Aorta (tissue), 5 donors: ENCODE measurements at places on chromosomes 12 and 14. TPM values are rescaled to one million over a fixed set of nuclear protein-coding genes. Genes with fewer than 3 reads are reported as not detected.
A peak's percentile ranks its signal among the peaks of the same experiment; 100 is the strongest.

Gene TSPAN19
- total RNA-seq: not detected

Gene CLEC4C
- not detected for total RNA-seq

Gene LRRK2
- 23.3 TPM for total RNA-seq

Gene FANCM
- 5.5 TPM for total RNA-seq

Gene IFNG-AS1
- 0.42 TPM for total RNA-seq

Gene ZFHX2
- 1.5 TPM for total RNA-seq

Gene DCN
- 2,873 TPM for total RNA-seq

Gene RPS6KA5
- total RNA-seq: 10.0 TPM

Gene ETFRF1
- total RNA-seq: 25.3 TPM

Gene CLEC12A
- total RNA-seq: 3.6 TPM

Gene LYZ
- total RNA-seq: 38.7 TPM

- H3K4me3 ChIP-seq: no peak overlapping the region
- no peaks in the 10 kb centered on the region for H3K36me3 ChIP-seq
- no peaks in the 10 kb centered on the region for H3K4me1 ChIP-seq
- H3K27ac ChIP-seq: no peak overlapping the region
Measured at GRCh38 chr12:132904718-132905328, 17.4 kb upstream of the CHFR start.

DNA sequence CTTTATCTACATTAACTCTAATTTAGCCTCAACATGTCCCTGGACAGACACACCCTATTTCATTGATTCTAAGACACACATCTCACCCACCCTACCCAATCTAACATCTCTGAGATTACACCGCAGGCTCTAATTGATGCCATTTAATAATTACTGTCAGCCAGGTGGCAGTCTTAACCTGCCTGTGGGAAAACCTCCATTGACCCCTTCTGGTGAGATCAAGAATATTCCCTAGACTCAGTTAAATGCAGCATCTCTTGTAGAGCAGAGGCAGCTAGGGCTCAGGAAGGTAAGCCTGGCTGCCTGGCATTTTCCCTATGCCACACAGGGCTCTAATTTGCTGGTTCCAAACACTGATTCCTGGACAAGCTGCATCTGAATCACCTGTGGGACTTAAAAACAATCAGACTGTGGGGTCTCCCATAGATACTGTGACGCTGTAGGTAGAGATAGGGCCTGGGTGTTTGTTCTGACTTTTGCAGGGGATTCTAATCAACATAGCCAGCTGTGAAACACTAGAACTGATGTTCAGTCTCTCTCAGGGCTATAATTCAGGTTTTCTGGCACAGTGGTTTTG lies 14.3 kb downstream of the MCRS1 start:
- H3K27ac ChIP-seq: no peak overlapping the region
- H3K4me1 ChIP-seq: no peaks in the 10 kb centered on the region
- no peak overlapping the region for H3K4me3 ChIP-seq
- no peaks in the 10 kb centered on the region for H3K27me3 ChIP-seq
- DNase-seq: no peak

DNA sequence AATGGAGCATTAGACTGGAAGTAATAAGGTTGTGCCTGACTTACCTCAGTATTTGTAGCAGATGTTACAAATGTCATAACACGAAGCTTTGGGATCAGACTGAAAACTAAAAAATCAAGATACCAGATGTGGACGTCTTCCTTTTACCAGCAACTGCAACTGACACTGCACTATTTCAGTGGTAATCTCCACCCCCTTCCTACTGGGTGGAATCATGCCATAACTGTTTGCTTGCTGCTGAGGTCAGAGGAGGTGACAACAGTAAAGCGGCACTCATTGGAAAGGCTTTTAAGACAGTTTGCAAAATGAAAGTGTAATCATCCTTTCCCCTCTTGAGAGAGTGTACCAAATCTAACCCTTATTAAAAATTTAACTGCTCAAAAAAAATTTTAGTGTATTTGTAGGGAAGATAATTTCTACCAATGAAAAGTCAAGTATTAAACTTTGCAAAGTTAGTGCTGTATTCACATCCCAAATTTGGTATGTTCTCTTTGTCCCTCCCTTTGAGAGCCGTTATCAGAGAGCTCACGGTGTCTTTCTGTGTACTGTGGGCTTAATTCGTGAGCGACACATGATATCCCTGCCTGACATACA lies 420.7 kb downstream of the NPAS3 start:
- H3K27ac ChIP-seq: no peak overlapping the region
- H3K4me3 ChIP-seq: no peak overlapping the region
- no peak for DNase-seq
- H3K4me1 ChIP-seq: no peaks in the 10 kb centered on the region
- no peaks in the 10 kb centered on the region for H3K27me3 ChIP-seq
- no peaks in the 10 kb centered on the region for H3K36me3 ChIP-seq

DNA sequence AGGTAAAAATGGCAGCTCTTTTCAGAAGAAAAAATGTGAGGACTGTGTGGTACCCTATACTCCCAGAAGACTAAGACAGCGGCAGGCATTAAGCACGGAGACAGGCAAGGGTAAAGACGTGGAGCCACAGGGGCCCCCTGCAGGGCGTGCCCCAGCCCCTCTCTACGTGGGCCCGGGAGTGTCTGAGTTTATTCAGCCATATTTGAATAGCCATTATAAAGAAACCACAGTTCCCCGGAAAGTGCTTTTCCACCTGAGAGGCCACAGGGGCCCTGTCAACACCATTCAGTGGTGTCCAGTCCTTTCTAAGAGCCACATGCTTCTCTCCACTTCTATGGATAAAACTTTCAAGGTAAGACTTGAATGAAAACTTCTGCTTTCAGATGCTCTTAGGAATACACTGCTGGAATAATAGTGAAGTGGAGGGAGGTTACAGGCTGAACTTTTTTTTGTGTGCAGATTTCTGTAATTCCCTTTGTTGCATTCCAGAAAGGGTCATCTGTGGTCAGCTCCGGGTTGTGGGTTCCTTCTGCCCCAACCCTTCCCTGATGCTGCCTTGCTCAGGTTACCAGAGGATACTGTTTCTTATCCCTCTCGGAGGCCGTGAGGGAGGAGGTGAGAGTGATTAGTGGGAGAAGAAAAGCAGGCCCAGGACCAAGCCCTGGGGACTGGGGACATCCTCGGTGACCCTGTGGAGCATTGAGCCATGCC lies 58.4 kb downstream of the SLC25A47 start:
- no peaks in the 10 kb centered on the region for H3K4me1 ChIP-seq
- no peak overlapping the region for H3K4me3 ChIP-seq
- no peaks in the 10 kb centered on the region for H3K36me3 ChIP-seq
- H3K27ac ChIP-seq: no peak overlapping the region

- no peak overlapping the region for H3K27ac ChIP-seq
- no peak for DNase-seq
- H3K4me3 ChIP-seq: no peak overlapping the region
- no peaks in the 10 kb centered on the region for H3K27me3 ChIP-seq
- H3K36me3 ChIP-seq: peaks cover 9% of the 10 kb centered on the region
Measured at GRCh38 chr14:73173092-73173735, 36.9 kb downstream of the PSEN1 start.

GRCh38 chr14:37859177-37859576 lies 263.7 kb downstream of the TTC6 start:
- no peak overlapping the region for H3K27ac ChIP-seq
- H3K27me3 ChIP-seq: peaks cover 2% of the 10 kb centered on the region
- DNase-seq: no peak
- no peak overlapping the region for H3K4me3 ChIP-seq

DNA sequence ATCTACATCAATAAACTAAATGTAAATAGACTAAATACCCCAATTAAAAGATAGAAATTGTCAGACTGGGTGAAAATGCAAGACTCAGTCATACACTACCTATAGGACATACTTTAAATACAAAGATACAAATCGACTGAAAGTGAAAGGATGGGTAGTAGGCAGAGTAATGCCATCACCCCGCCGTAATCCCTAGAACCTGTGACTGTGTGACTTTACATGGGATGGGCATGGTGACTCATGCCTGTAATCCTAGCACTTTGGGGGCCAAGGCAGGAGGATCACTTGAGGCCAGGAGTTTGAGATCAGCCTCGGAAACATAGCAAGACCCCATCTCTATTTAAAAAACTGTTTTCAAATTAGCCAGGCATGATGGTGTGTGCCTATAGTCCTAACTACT lies 2.6 kb upstream of the EVL start:
- DNase-seq: no peak
- no peaks in the 10 kb centered on the region for H3K27me3 ChIP-seq

DNA sequence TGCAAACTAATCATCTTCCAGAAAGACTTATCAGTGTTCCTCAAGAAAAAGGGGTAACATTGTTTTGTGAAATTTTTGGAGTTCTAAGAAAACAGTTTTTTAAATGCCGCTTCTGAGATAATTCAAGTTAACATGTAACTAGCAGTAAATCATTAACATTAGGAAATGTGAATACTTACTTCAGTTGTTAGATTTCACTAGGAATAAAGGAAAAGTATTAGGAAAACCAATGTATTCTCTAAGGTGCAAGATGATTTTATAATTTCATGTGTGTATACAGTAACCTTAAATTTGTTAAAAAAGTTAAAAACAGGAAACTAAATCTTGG lies 36.8 kb downstream of the PAPOLA start:
- no peak for DNase-seq
- no peaks in the 10 kb centered on the region for H3K4me1 ChIP-seq
- no peak overlapping the region for H3K4me3 ChIP-seq
- H3K36me3 ChIP-seq: no peaks in the 10 kb centered on the region
- H3K27ac ChIP-seq: no peak overlapping the region

DNA sequence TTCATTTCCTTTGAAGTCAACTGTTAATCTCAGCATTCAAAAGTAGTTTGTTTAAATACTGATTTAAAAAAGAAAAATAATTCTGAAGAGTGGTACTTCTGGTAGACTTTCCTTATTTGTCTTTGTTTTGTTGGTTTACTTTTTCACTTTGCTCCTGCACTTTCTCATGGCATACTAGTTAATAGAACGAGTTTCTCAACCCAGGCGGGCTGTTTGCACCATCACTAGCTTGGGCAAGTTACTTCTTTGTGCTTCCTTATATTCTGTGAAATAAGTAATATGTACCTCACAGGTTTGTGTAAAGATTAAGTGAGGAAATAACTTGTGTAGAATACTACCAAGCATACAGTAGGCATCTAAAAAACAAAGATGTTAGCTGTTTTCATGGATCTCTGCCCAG lies 45.5 kb downstream of the SLC38A6 start:
- no peak overlapping the region for H3K27ac ChIP-seq
- H3K4me1 ChIP-seq: no peaks in the 10 kb centered on the region
- H3K27me3 ChIP-seq: no peaks in the 10 kb centered on the region
- no peak for DNase-seq
- H3K4me3 ChIP-seq: no peak overlapping the region

- H3K4me3 ChIP-seq: no peak overlapping the region
- no peaks in the 10 kb centered on the region for H3K27me3 ChIP-seq
- H3K4me1 ChIP-seq: no peaks in the 10 kb centered on the region
- H3K27ac ChIP-seq: no peak overlapping the region
Measured at GRCh38 chr14:50362764-50363713, 33.6 kb downstream of the CDKL1 start.

- H3K4me3 ChIP-seq: no peak overlapping the region
- peaks cover 8% of the 10 kb centered on the region for H3K4me1 ChIP-seq
- no peaks in the 10 kb centered on the region for H3K36me3 ChIP-seq
- DNase-seq: no peak
- H3K27ac ChIP-seq: no peak overlapping the region
Measured at GRCh38 chr12:108728820-108729611, 2.3 kb downstream of the CORO1C start.

- H3K4me3 ChIP-seq: no peak overlapping the region
- H3K27ac ChIP-seq: no peak overlapping the region
- DNase-seq: no peak
- H3K36me3 ChIP-seq: no peaks in the 10 kb centered on the region
- no peaks in the 10 kb centered on the region for H3K27me3 ChIP-seq
- no peaks in the 10 kb centered on the region for H3K4me1 ChIP-seq
Measured at GRCh38 chr14:23640524-23641141, 4.5 kb downstream of the DHRS2 start.

DNA sequence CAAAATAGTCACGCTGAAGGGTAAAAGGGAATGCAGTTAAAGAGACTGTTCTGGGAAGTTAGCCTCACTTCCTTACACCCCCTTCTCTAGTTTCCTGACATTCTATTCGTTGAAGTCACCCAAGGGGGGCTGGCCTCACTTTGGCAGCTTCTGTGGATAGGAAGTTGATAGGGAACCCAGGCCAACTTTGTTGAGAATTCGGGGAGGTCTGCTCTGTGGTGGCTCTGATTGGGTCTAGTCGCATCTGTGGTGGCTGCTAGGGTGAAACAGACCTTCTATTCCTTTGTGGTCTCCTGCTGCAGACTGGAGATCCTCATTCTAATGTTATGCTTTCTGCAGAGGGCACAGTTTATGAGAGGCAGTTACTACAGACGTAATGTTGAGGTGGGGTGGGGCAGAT lies 28.8 kb upstream of the GZMB start:
- no peaks in the 10 kb centered on the region for H3K27me3 ChIP-seq
- DNase-seq: no peak
- H3K4me3 ChIP-seq: no peak overlapping the region
- H3K4me1 ChIP-seq: no peaks in the 10 kb centered on the region
- no peak overlapping the region for H3K27ac ChIP-seq

DNA sequence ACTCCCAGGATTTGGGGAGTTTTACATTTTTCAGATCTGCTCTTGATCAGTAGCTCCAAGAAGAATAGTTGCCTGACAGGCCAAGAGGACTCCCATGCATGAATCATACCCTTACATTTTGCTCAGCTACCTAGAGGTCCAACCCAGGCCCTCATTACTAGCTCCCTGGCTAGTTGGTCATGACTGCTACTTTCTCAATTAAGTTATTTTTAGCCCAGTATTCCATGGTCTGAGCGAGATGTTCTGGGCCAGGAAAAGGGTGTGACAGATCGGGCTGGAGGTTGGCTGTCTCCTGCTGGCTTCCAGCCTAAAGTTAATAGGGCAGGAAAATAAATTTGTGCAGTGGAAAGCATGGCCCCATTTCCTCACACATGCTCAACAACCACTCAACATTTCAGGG lies 379.2 kb downstream of the GRIN2B start:
- H3K36me3 ChIP-seq: no peaks in the 10 kb centered on the region
- no peak overlapping the region for H3K4me3 ChIP-seq

GRCh38 chr12:87642245-87642644 lies 387.0 kb downstream of the C12orf50 start:
- H3K27me3 ChIP-seq: no peaks in the 10 kb centered on the region
- no peaks in the 10 kb centered on the region for H3K4me1 ChIP-seq
- no peak overlapping the region for H3K27ac ChIP-seq
- H3K36me3 ChIP-seq: no peaks in the 10 kb centered on the region

- no peaks in the 10 kb centered on the region for H3K4me1 ChIP-seq
- no peaks in the 10 kb centered on the region for H3K36me3 ChIP-seq
- DNase-seq: no peak
- no peak overlapping the region for H3K4me3 ChIP-seq
- H3K27me3 ChIP-seq: no peaks in the 10 kb centered on the region
Measured at GRCh38 chr12:90773491-90773890, 181.5 kb downstream of the CCER1 start.

DNA sequence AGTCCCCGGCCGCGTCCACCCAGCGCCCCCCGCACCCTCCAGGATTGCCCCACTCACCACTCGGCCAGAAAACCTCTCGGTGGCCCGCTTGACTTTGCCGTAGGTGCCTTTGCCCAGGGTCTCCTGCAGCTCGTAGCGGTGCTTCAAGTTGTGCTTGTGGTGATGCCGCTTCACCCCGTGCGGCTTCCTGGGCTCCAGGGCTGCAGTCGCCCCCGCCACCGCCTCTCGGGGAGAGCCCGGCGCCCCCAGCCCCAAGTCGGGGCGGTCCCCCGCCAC lies 459 bp downstream of the NUAK1 start:
- DNase-seq: peak; percentile 52
- H3K27me3 ChIP-seq: no peaks in the 10 kb centered on the region
- H3K27ac ChIP-seq: peak overlapping the region; percentile 94
- peaks cover 2% of the 10 kb centered on the region for H3K4me1 ChIP-seq
- no peaks in the 10 kb centered on the region for H3K36me3 ChIP-seq
